ENCODE measurements at places on chromosomes 5 and 9.
A peak's percentile ranks its signal among the peaks of the same experiment; 100 is the strongest.

GRCh38 chr9:132646726-132647125 lies 23.1 kb downstream of the DDX31 start:
- no peak for DNase-seq

GRCh38 chr5:32598260-32598937 lies 13.0 kb downstream of the SUB1 start:
- DNase-seq = no peak

DNA sequence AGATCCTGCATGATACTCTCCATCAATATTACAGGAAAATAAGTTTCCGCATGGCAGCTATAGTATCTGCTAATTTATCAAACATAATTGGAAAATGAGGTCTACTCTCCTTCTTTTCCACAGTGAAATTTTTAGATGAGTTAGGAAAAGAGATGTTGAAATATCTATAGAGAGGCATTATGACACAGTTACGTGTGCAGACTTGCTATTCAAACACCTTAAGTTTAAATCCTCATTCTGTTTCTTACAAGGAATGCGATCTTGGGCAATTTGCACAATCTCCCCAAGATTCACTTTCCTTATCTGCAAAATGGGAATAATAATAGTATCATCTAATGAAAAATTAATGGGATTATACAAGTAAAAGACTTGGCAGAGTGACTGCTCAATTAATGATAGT lies 91.7 kb upstream of the SLCO6A1 start:
- DNase-seq = no peak

DNA sequence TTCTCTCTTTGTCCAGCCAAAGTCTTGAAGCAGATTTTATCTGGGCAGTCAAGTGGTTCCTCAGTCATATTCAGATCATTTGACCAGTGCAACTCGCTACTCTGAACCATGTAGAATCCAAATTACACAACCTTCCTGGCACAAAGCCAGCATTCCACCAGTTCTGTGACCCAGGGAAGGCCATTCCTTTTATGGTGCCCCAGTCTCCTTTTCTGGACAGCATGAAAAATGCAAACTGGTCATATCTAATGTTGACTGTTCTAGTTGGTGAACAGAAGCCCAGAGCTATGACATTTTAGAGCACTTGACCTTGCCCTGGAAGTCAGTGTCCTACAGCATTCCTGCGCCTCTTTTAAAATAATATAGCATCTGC lies 364.6 kb downstream of the BRINP1 start:
- DNase-seq = peak; percentile 66

GRCh38 chr5:79237740-79238560 lies 2.0 kb downstream of the JMY start:
- DNase-seq = no peak

- DNase-seq = no peak
Measured at GRCh38 chr5:103291606-103292005, 33.0 kb downstream of the MACIR start.

DNA sequence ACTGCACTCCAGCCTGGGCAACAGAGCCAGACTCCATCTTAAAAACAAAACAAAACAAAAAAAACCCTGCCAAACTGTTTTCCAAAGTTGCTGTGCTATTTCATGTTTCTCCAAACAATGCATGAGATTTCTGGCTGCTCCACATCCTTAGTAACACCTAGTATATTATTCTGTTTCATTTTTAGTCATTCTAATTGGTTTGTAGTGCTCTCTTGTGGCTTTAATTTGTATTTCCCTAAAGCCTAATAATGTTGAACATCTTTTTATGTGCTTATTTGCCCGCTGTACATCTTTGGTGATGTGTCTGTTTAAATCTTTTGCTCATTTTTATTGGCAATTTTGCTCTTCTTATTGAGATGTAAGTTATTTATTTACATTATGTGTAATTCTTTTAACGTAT lies 18.4 kb upstream of the TTC1 start:
- no peak for DNase-seq

DNA sequence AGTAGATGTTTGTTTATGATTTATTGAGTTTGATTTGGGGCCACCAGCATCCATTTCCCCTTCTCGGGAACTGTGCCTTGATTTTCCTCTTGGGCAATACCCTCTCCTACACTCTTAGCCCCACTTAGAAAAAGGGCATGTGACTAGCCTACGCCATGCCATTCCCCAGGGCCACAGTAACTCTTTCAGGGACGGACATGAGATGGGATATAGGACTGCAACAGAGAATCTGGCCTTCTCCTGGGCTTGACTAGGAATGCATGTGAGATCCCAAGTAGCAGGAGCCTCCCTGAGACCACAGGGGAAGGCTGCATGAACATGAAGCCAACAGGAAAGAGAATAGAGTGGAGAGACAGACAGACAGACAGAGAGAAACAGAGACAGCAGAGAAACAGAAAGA lies 30.7 kb upstream of the SPARC start:
- DNase-seq = no peak

DNA sequence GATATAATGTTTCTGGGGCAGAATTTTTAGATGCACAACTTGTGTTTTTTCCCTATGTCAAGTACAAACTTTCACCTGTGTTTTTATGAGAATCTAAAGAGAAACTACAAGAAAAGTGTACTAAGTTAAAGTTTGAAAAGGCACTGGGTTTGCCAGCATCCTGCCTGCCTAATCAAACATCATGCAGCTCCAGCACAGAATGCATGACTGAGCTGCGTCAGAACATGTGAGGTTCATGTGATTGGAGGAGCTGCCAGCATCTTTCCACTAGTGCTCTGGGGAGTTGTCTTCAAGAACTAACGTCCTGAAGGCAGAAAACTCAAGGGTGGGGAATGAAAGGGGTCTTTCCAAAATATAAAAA lies 46.1 kb upstream of the RIC1 start:
- DNase-seq = no peak

GRCh38 chr5:90871391-90871991 lies 312.9 kb downstream of the ADGRV1 start:
- DNase-seq = no peak

DNA sequence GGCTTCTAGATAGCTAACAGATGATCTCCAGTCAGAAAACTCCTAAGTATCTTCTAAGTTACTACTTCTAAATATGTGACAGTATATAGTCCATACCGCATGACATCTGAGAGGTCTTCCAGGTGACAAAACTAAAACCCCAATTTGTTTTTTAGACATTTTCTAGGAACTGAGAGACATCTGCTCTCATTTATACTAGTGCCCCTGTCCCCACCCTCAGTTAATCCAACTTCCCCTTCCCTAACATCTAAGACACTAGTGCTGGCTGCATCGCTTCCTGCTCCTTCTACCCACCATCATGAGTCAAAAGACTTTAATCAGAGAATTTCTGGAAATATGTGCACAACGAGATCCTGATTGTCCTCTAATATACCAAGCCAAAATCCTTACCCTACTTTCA lies 37.9 kb downstream of the FBXW11 start:
- no peak for DNase-seq

DNA sequence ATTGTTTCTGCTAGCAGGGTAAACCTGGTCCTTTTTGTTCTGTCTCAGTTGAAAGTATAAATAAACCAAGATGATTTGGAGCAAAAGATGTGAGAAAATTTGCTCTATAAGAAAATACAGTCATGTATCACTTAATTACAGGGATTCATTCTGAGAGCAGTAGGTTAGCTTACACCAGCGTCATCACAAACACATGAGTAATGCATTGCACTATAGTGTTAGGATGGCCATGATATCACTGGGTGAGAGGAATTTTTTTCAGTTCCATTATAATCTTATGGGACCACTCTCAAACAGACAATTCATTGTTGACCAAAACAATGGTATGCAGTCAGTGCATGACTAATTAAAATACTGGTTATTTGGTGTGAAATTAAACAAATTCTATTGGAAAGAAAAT lies 430.9 kb downstream of the CHSY3 start:
- no peak for DNase-seq

DNA sequence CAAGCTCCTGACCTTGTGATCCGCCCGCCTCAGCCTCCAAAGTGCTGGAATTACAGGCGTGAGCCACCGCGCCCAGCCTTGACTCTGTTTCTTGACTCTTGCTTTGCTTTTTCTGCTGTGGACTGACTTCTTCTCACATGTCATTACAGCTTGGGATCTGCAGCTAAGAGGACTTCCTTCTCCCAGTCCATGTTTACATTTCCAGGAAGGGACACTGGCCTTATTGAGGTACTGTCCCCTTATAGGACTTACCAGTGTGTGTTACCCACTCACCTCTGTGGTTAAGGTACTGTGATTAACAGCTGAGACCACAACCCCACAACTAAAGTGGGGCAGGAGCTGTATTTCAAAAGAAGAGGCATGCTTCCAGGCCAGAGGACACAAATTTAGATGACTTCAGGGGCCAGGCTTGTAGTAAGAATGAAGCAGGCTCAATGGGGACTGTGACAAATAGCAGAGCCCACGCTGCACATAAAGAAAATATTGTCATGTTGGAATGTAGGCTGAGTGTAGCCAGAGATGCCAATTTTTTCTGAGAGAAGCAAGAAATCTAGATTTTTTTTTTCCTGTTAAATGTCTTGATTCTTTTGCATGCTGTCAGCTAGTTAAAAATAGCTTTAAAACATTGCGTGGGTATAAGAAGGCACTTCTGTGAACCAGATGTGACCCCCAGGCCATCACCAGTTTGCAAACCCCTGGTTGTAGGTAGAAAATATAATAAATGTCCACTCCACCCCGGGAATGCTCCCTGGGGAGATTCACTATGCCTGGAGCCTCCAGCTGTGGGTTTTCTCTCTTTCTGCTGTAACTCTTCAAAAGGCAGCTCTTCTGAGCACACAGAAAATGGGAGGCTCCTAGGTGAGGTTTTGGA lies 75.0 kb downstream of the PTPDC1 start:
- no peak for DNase-seq

DNA sequence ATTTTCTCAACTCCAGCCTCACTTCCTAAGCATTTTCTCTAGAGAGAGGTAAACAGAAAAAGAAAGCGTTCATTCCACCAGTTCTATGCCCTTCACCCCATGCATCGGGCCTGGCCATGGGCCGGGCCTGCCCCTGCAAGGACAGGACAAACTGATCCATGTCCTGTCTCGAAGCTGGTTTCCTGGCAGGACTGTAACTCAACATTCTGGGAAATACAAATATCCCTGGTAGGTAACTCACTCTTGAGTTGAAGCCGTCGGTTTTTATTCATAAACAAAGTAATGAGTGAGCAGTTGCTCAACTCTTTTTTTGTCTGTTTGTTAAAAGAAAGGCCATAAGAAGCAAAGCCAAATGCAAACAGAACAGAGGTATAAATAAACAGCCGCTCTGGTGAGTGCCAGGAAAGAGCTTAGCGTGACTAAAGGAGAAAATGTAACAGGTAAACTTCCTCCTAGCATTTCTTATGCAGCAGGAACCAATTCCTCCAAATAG lies 64.4 kb upstream of the DNAH5 start:
- DNase-seq = no peak

DNA sequence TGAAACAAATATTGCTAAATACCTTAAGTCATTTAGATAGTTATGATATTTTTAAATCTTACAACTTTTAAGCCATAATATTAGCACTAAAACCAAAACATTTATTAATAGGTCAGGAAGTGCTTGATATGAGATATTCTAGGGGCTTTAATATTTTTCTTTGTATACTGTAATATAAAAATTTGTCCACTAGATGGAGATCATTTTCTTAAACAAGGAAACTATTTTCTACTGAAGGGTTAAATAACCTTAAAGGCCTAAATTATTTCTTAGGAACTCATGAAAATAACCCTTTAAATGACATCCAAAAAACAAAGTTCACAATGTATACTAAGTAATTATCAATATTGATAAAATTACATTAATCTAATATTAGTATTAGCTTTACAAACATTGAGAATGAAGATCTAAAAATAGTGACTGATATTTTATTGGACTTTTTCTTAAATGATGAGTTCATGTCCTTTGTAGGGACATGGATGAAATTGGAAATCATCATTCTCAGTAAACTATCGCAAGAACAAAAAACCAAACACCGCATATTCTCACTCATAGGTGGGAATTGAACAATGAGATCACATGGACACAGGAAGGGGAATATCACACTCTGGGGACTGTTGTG lies 635.7 kb downstream of the RAB3C start:
- DNase-seq = no peak

GRCh38 chr9:12539580-12539975 lies 153.6 kb upstream of the TYRP1 start:
- DNase-seq = no peak

- DNase-seq = no peak
Measured at GRCh38 chr9:72509053-72509452, 12.4 kb upstream of the TMC1 start.

GRCh38 chr5:27619982-27620381 lies 581.6 kb upstream of the CDH9 start:
- DNase-seq = no peak

GRCh38 chr5:136613230-136613629 lies 247.9 kb upstream of the TRPC7 start:
- DNase-seq = no peak

DNA sequence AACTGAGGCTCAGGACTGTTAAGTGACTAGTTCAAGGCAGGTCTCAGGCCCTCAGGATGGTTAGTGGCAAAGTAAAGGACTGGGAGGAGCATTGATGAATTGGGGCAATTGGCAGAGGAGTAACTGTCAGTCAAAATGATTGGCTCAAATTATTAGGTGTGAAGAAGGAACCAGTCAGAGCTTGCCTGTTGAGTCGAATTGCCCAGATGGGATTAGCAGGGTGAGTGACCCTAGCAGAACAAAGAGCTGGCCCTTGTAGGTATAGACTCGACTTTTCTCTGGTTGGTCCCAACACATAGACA lies 2.6 kb upstream of the NSD1 start:
- no peak for DNase-seq

GRCh38 chr9:121838746-121839669 lies 187.6 kb downstream of the DAB2IP start:
- no peak for DNase-seq

DNA sequence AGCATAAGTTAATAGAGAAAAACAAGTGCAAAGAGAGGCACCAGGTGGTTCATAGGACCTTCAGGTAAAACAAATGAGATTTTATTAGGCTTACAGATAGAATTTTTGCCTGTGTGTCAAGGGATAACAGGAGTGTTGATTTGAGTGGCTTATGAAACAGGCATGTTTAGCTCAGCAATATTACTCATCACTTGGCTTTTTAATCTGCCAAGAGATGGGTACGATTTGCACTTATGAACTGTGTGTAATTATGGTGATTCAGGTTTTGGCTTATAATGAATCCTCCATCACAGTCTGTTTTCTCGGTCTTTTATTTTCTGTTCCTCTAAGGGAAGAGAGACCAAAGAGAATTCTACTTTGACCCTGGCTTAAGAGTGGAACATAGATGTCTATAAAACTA lies 199.3 kb downstream of the DMRTA1 start:
- DNase-seq = no peak

- DNase-seq = peak; percentile 85
Measured at GRCh38 chr5:169753795-169754194, 116.7 kb downstream of the DOCK2 start.
